ENCODE measurements at places on chromosomes 2 and 18.

- DNase-seq, result no peak
Observed at GRCh38 chr18:13077473-13077872, 86.3 kb downstream of the CEP192 start.

- no peak for DNase-seq
Observed at GRCh38 chr2:160423126-160423525, 70.5 kb downstream of the RBMS1 start.

DNA sequence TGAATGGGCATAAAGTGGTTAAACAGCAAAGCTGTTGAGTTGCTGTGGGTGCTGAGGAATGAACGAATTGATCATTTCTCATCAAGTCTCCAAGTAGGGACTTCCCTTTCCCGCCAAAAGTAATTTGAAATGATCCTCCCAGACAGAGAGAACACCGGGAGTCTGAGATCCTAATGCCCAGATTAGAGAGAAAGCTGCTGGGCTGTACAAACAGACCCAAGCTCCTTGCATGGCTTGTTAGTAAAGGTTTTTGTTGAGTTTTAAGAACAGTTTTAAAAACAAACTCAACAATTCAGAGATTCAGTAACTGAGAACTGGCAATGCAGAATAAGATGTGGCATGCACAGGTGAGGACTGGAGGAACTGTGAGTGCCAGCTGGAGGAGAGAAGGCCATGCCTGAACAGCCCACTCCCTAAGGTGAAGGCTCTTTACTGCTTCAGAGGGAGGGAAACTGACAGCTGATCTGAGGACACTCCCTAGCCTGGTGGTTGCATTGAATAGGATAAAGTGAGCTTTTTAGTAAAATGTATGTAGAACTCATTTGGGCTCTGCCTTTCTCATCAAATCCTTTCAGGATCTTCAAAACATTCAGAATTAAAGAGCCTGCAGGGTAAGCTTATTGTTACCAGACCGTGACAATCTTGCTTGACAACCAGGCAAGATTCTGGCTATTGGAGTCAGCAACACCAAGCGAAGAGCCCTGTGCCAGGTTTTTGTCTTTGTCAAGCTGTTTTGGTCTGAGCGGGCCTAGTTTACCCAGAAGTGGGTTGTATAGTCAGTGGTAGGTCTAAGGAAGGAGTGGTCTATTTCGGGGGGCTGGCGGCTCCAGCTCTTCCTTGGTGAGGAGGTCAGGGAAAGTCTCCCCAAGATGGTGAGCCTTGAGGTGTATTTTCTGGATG, 63.2 kb upstream of the IGFBP5 start:
- DNase-seq, result no peak

DNA sequence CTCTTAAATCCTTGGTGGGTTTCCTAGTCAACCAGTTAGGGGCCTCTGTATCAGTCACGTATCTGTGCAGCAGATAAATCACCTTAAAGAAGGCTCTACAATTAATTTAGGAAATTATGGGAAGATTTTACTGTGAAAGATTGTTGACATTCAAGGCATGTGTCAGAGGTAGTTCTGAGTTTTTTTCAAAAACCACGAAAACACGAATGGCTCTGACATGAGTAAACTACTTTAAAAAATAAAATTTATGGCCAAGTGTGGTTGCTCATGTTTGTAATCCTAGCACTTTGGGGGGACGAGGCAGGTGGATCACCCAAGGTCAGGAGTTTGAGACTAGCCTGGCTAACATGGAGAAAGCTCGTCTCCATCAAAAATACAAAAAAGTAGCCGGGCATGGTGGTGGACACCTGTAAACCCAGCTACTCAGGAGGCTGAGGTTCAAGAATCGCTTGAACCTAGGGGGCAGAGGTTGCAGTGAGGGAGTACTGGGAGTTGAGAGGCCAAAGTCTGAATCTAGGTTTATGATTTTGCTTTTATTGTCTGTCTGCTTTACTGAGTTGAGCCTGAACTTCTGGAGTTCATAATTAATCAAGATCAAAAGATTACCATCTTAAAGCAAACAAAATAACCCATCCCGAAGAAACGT, 77.1 kb downstream of the SPRED2 start:
- DNase-seq, result no peak

- DNase-seq, result no peak
Observed at GRCh38 chr2:179769323-179769722, 92.1 kb downstream of the ZNF385B start.

DNA sequence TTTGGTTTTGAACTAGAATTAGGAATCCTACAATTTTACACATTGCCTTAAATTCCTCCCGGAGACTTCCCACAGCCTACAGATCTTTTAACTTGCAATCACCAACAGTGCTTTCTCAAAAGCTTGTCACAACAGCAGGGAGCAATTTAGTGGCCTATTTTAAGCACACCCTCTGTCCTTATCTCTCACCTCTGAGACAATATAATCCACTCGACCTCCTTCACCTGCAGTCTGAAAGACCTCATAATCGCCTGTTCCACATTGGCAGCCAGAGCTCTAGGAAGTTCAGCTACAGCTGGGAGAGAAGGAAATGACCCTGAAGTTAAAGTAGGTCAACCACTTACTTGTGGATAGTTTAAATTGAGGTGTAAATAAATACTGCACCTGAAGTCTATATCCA, 249.7 kb upstream of the DLGAP1 start:
- no peak for DNase-seq

DNA sequence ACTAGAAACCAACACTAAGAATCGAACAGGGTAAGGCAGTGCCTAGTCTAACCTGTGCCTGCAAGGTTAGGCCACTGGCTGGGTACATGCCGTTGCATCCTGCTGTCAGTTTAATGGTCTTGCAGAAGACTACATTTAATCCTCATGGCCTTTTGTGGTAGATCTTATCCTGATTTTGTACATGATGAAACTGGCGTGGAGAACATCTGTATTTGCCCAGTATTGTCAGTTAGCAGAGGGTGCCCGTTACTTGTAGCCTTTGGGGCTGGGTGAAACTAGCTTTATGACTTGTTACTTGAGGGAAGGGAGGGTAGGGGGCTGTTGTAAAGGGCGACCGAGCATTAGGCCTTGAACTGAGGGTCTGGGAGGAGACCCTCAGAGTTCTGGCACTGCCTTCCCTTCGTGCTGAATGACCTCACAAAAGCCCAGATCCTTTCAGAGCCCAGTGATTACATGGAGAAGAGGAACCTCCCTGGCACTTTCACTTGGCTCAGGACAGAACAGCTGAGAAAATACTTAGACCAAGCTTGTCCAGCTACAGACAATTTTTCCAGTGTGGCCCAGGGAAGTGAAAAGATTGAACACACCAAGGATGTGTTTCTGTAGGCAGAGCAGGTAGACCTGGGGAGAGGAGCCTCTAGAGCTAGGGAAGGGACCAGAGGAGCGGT, 19.5 kb downstream of the SLC20A1 start:
- no peak for DNase-seq

GRCh38 chr2:10572701-10573100, 117.1 kb downstream of the NOL10 start:
- no peak for DNase-seq

- DNase-seq, result no peak
Observed at GRCh38 chr2:139365189-139365588, 585.0 kb upstream of the NXPH2 start.

GRCh38 chr2:148875387-148876051, 492 bp downstream of the KIF5C start:
- peak; percentile 6 for DNase-seq

- no peak for DNase-seq
Observed at GRCh38 chr2:207202645-207203044, 36.9 kb upstream of the KLF7 start.

GRCh38 chr18:21330122-21330701, 88.2 kb downstream of the GREB1L start:
- DNase-seq, result no peak

DNA sequence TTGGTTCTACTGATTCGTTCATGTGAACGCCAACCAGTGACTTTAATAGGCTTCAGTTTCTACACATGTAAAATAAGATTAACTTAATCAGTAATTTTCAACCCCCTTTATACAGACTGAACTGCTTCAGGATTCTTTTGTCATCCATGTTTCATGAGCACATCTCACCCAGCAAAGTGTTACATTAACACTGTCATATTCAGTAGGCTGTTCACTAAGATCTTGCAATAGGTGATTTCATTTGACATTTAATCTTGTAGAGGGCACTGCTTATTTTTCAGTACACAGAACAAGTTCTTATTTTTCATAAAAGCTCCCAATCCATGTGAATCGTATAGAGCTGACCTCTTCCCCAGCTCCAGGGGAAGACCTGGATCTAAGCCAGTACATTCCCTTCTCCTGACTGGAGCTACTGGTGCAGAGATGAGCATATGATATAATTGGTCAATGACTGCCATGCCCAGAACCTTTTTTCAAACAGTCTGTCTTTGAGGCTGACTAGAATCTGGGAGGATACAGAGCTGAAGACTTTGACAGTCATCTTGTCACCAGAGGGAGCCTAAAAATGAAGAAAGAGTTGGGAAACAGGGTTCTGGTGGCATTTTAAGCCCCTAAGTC, 72.2 kb upstream of the CHRNA1 start:
- no peak for DNase-seq

DNA sequence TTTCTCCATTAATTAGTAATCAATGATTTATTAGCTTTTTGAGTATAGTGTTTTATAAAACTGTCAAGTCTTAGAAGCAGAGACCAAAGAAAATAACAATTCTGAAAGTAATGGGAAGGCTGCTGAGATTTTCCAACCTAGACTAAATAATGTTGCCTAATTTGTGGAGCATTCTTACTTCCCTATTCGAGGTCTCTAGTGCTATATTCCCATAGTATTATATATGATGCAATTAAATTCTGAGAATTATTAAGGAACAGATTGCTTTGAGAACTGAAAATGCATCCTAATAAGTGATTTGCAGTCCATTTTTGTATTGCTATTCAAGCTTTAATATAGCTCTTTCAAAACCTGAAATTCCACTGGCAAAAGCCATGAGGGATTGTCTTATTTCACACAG, 27.7 kb upstream of the DOCK10 start:
- no peak for DNase-seq

DNA sequence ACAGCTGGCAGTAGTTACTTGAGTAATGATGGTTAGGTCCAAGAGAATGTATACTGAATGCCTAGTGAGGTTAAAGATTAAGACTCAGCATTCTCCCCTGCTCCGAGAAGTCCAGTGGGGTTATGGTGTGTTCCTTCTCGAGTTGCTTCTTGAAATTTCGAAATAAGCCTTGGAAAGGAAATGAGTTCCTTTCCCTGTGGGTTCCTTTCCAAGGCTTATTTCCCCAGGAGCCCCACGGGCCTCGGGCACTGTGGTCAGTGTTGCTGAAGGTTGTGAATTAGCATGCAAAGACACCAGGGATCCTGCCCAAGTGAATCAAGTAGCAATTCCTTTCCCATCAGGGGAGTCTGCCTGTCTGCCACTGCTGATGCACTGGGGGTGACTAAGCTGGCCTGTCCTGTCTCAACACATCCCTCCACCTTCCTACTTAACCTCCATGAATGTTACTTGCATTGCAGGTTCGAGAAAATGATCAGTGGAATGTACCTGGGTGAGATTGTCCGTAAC, 53.6 kb downstream of the HK2 start:
- DNase-seq, result no peak

DNA sequence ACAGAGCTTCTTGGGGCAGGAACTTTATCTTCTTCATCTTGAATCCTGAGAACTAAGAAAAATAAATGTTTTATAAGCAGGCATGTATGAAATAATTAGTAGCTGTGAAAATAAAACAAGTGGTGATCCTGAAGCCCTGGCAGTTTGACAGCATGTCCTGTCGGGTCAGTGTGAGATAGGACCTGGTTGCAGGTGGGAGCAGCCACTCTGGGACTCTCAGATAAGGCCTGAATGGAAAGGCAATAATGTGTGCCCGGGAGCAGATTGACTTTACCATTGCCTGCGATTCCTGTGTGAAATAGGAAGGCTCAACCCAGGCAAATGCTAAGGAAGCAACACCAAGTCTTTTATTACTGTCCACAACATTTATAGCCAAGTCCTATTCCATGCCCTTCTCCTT, 132.4 kb downstream of the LYPD6B start:
- DNase-seq, result no peak

- DNase-seq, result peak; percentile 57
Observed at GRCh38 chr18:36284671-36285295, 12.7 kb upstream of the FHOD3 start.

DNA sequence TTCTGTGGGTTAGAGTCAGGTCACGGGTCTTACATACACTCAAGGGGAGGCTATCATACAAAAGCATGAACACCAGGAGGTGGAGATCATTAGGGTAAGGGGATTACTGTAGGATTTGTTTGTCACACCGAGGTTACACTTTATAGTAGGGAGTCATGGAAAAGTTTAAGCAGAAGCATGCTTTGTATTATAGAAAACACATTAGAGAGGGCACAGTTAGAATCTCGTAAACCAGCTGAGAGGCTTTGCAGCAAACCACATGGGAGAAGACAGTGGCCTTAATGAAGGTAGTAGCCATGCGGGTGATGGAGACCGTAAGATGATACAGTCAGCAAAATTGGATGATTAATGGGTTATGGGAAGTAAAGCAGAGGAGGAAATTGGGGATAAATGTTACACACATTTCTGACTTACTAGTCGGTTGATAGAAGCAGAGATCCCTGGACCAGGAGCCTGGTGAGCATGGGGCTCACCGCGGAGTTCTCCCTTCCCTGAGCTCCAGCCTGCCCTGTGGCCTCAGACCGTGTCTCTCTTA, 75.6 kb downstream of the MAPRE2 start:
- no peak for DNase-seq

DNA sequence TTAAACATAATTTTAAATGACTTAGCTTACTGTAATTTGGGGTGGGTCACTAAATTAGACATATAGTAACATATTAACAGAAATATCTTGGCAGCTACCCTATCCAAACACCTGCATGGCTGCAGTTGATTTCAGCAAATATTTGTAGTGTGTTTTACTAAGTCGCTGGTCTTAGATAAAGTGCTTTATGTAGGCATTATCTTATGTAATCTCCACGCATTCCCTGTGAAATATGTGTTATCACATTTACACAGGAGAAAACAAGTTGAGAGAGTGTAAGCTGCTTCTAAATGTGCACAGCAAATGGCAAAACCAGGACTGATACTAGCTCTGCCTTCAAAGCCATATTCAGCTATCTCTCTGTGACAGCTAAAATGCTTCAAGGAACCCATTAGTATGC, 72.0 kb downstream of the NYAP2 start:
- no peak for DNase-seq

GRCh38 chr2:64137996-64138395, 6.2 kb downstream of the PELI1 start:
- DNase-seq, result no peak

GRCh38 chr2:8239531-8240088, 442.2 kb upstream of the ID2 start:
- DNase-seq, result peak; percentile 54

DNA sequence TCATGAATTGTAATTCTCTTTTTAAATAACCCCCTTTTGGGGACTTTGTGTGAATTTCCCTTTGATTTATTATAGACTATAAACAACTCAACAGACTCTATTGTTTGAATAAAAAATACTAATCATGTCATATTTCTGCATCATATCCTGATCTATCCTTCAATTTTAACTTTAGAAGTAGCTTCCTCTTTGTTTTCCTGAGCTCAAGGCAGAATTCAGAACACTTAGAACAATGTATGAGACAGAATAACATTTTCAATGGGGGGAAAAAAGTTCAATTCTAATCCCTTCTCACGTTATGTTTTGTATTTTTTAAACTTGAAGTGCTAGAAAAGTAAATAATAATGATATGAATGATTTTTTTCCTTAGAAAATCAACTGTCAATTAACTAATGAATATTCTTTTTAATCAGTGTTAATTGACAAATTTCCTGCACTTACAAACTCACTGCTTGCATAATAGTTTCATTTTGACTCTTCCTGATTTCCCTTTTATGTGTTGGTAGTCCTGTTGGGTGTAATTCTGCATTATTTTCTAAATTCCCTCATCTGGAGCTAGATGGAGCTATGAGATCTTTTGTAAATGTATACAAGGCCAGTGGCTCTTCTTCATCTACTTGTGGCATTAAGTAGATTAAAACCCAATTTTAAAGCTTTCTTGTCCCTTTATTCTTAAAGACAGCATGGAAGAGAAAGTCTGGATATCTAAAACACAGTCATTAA, 326.1 kb downstream of the PARD3B start:
- DNase-seq, result no peak
